ENCODE measurements at places on chromosomes 4 and X.

DNA sequence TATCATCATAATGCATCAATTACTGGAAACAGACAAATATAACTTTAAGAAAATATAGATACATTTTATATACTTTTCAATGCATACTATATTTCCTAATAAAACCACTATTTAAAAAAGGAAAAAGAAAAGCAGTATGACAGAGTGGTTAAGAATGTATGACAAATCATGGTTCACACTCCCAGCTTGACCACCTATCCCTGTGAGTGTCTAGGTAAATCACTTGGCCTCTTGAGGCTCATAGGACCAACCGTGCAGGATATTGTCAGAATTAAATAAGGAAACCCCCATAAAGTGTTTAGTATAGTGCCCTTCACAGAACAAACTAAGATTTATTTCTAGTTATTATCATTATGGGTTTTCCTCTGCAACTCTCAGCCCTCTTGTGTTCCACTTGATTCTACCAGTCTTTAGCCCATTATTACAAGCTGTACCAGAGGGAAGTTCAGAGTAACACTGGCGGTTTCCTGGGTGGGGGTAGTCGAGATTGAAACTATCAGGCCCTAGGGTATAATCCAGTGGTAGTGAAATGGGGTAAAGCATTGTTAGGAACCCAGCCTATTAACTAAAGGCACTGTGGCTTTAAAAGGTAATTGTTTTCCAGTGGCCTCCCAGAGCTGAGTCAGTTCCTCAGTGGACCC lies 55.5 kb upstream of the PAK3 start:
- DNase-seq, result no peak

DNA sequence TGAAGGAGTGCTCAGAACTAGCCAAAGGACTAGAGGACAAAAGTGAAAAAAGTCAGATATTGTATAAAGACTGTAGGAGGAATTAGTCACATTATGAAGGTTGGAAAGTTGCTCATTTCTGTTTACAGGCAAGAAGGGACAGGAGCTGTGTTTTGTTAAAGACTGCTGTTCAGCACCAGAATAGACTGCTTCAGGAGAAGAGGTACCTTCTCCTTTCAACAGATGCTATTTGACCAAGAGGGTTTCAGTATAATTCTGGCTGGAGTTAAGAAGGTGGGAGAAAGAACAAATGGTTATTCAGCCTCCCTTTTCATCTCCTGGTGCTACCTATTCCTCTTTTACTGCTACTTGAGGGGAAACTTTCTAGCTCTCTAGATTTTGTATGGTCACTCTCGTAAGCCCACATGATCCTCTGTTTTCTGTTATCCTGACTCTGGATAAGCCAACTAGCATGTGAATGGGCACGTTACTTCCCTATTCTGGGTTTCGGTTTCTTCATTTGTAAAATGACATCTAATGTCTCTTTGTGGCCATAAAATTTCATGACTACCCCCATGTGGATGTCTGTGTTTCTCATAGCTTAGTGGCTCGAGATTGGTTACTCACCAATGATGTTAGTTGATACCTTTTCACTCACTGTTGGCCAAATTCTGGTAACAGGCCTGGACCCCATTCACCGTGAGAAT lies 68.9 kb downstream of the SH2D1A start:
- DNase-seq, result no peak

DNA sequence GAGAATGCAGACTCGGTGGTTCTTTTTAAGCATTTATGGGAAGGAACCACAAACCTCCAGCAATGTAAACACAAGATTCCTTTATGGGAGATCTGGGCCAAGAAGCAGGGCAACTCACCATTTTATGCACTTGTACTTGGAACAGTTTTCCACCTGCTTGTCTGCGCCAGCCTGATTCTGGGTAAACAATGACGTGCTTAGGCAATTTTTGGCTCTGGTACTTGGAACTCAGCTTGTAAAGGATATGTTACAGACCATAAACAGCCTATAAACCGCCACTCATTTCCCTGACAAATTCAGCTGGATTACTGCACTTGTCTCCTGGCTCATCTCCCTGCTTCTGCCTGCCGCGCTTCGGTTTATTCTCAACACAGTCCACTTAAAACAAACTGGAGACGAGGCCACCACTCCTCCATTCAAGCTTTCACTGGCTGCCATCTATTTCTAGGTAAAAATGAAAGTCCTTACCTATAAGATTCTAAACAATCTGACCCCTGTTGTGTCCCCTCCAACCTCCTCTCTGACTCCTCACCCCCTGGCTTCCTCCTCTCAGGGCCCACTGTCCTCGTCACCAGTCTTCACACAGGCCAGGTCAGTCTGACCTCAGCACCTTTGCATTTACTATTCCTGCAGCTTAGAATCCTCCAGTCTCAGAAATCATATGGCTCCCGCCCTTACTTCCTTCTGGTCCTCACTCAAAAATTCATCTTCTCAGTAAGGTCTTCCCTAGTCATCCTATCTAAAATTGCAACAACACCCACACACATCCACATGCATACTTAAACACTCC lies 205.9 kb upstream of the GALNT7 start:
- DNase-seq, result no peak

DNA sequence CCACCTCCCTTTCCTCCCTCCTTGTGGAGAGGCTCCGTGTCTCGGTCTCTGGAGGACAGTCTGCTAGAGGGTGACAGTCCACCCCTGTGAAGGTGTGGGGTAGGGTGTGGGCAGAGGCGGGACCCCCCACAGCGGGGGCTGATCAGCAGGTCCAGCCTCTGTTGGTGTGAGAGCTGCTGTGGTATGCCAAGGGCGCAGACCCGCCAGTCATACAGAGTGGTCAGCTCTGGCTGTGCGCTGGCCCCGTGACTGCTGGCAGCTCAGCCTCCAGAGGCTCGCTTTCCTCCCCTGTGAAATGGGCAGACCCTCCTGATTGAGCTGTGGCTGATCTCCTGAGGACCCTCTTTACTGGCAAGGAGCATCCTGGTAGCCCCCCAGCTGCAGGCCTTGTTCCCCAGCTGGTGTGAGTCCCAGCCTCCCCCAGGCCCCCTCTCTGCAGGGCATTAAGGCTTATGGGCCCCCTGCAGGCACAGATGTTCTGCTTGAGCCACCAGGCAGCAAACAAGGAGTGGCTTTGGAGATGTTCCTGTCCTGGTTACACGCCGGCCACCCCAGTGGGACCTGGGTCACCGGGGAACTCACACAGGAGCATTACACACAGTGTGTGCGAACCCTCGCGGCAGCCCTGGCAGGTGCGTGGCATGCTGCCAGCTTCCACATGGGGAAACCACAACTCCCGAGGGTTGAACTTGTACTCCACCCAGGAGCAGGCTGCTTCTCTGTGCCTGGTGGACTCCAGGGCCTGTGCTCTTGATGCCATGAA lies 76.8 kb downstream of the PPP2R2C start:
- DNase-seq, result no peak

- no peak for DNase-seq
Measured at GRCh38 chrX:95057341-95057740, 1383.3 kb downstream of the FAM133A start.

DNA sequence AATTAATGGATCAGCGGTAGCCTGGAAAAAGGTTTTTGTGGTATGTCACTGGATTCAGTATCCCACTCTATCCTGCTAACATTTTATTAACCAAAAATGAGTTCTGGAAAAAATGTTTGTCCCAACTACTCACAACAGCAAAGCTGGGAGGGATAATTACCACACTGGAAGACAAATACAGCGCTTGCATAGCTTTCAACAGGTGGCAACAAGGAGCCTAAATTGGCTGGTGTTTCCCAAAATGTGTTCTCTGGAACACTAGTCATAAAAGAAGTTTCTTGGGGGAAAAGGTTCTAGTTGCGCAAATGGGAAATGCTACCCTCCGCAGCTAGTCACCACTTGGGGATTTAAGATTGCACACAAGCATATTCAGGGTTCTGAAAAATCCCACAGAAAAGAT lies 54.6 kb downstream of the BEND2 start:
- no peak for DNase-seq

DNA sequence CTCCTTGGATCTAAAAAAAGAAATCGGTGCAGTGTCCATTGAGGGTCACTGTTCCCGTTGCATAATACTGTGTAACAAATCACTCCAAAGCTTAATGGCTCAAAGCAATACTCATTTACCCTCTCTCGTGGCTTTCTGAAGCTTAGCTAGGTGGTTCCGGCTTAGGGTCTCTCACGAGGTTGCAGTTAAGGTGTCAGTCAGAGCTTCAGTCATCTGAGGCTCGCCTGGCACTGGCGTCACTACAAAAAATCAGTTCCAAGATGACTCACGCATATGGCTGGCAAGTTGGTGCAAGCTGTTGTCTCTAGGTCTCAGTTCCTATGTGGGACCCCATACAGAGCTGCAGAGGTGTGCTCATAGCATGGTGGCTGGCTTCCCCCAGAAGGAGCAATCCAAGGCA lies 91.0 kb downstream of the BEND2 start:
- DNase-seq, result no peak

- DNase-seq, result no peak
Measured at GRCh38 chrX:104122829-104123228, 10.5 kb downstream of the ZCCHC18 start.

GRCh38 chr4:72568959-72569718 lies at the start of gene ADAMTS3:
Gene ADAMTS3 (minus strand): TSS chr4:72569221. CDS start chr4:72568762, 459 bp downstream.
- DNase-seq, result no peak

DNA sequence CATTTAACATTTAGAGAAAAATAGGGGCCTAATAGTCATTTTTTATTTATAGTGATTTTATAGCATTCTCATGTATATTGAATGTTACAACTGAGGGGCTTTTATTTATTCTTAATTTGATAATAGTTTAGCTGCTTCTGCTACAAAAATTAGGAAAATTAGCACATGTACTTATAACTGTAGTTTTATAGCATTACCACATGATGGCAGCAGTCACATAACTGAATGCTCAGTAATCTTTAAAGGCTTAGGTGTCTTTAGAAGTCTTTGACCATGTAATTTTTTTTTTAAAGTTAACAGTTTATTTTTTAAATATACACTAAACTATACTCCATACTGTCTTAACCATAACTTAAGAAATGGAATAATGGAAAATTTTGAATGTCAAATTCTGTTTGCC lies 136.6 kb downstream of the STAG2 start:
- DNase-seq, result peak; percentile 44

- peak; percentile 60 for DNase-seq
Measured at GRCh38 chr4:145679991-145680455, at the start of gene C4orf51. Gene C4orf51 (plus strand): TSS chr4:145680146. CDS start chr4:145680204, 58 bp downstream.
